ENCODE measurements at places on chromosomes 11 and 22. TPM values are rescaled to one million over a fixed set of nuclear protein-coding genes. Genes with fewer than 3 reads are reported as not detected.

Gene DNAJB7
- not detected for polyA plus RNA-seq

Gene VPREB1
- polyA plus RNA-seq = not detected

Gene OR10G8
- polyA plus RNA-seq = not detected

Gene FLRT1
- polyA plus RNA-seq = 27.0 TPM

Gene NCAM1
- 295 TPM for polyA plus RNA-seq

Gene GUCY1A2
- 0.49 TPM for polyA plus RNA-seq

Gene GRIK4
- 2.4 TPM for polyA plus RNA-seq

Gene MADD
- polyA plus RNA-seq = 58.9 TPM

Gene ENTHD1
- not detected for polyA plus RNA-seq

Gene SMIM35
- polyA plus RNA-seq = 1.1 TPM

Data from brain (organoid and tissue), 16 donors.